ENCODE measurements at places on chromosomes 5 and 9. TPM values are rescaled to one million over a fixed set of nuclear protein-coding genes. Genes with fewer than 3 reads are reported as not detected.

Gene BSPRY
- 0.26 TPM for total RNA-seq

Gene CCDC152
- 2.1 TPM for total RNA-seq

Gene MRPL36
- 57.9 TPM for total RNA-seq

Gene SHISAL2B
- not detected for total RNA-seq

Gene PCDHGB2
- total RNA-seq: 3.0 TPM

Gene EIF4E1B
- not detected for total RNA-seq

Gene GRIN1
- not detected for total RNA-seq

Gene FST
- total RNA-seq: 57.1 TPM

Gene PLEKHG4B
- 0.39 TPM for total RNA-seq

Gene MUSK
- total RNA-seq: 0.40 TPM

Gene PTGDS
- 0.39 TPM for total RNA-seq

Gene KCNIP1
- total RNA-seq: not detected

Gene GNA14
- 0.40 TPM for total RNA-seq

Gene RMI1
- 10.2 TPM for total RNA-seq

Gene STK32A
- total RNA-seq: 0.24 TPM

Gene CDC20B
- total RNA-seq: under 0.01 TPM

Gene PNPLA7
- total RNA-seq: 0.13 TPM

Gene HTR4
- not detected for total RNA-seq

Gene CBY3
- total RNA-seq: not detected

Gene CFAP157
- 0.08 TPM for total RNA-seq

Gene SPARC
- total RNA-seq: 1,962 TPM

Gene SYK
- total RNA-seq: 0.16 TPM

Gene EPB41L4B
- total RNA-seq: 1.7 TPM

Gene FGF18
- not detected for total RNA-seq

Gene NUDT2
- total RNA-seq: 27.1 TPM

Gene PCDHGB6
- total RNA-seq: 5.7 TPM

Gene OR13C2
- not detected for total RNA-seq

Gene ZDHHC11B
- not detected for total RNA-seq

Gene CDC25C
- 11.1 TPM for total RNA-seq

Gene PCDHB2
- under 0.01 TPM for total RNA-seq

Gene LIX1
- total RNA-seq: not detected

Gene DIRAS2
- total RNA-seq: not detected

Gene C1QTNF3
- 0.64 TPM for total RNA-seq

Gene UNC13B
- 8.0 TPM for total RNA-seq

Gene MSX2
- total RNA-seq: 3.7 TPM

Gene ERCC8
- total RNA-seq: 13.1 TPM

Gene NRG2
- total RNA-seq: not detected

Gene NUTM2G
- total RNA-seq: not detected

Gene RAI14
- total RNA-seq: 52.1 TPM

Gene PCDHA13
- total RNA-seq: not detected

Gene HBEGF
- 18.6 TPM for total RNA-seq

Gene SLC6A7
- total RNA-seq: not detected

All from epithelial cell of alveolus of lung (primary cell).